ENCODE measurements at places on chromosomes 11 and 22.

- no peak for DNase-seq
Observed at GRCh38 chr11:125267548-125267947, 103.0 kb downstream of the PKNOX2 start.

- no peak for DNase-seq
Observed at GRCh38 chr11:44812971-44813370, 86.2 kb downstream of the TSPAN18 start.

DNA sequence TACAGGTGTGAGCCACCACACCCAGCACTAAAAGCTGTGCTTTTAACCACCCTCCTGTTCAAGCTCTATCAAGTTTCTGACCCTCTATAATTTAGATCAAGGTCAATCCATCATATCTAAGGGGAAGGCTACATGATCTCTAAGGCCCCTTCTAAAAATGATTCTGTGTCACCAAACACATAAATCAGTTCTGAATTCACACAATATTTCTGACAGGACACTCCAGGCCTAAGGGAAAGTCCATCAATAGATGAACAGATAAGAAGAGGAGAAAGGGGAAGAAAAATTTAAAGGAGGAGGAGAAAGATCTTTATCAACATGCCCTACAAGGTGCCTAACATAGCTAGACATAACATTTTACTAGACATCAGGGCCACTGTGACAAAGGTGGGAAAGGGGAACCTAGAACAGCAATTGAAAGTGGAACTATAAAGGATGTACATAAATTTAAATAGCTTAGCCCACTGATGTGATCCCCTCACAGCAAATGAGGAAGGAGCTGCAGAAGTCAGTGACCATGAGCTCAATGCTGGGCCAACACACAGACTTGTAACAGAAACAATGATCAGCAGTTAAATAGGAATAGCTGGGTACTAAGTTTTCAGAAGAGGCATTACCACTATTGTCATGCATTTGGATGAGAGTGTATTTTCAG lies 4.7 kb downstream of the PRCP start:
- DNase-seq = no peak

- DNase-seq = no peak
Observed at GRCh38 chr11:117229411-117229810, 2.5 kb downstream of the PCSK7 start.

GRCh38 chr11:130478204-130478701 lies 29.8 kb downstream of the ADAMTS15 start:
- peak; percentile 93 for DNase-seq

DNA sequence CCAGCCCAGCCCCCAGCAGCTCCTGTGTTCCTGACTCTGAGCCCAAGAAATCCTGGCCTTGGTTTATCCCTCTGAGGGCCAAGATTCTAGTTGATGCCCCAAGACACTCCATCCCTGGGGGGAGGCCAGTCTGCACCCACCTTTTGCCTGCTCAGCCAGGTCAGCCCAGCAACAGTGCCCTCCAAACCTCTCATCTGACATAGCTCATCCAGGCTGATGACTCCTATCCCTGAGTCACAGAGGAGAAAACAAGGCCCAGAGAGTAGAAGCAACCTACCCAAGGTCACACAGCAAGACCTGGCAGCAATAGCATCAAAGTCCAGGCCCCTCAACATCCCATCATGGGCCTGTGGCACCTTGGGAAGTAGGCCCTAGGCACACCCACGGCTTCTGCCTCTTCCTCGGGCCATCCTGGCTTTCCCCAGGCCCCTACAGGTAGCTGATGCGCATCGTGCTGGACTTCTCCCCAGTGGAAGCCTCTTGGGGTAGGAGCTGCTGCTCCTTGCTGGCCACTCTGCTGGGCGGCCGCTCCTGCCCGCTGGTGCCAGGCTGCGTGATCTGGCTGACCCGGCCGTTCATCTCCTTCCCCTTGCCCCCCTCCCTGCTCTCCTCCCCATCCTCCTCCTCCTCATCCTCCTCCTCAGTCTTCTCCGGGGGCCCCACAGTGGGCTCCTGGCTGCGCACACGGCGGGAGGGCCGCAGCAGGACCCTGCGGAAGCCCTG lies 6.0 kb downstream of the SSTR3 start:
- no peak for DNase-seq

GRCh38 chr22:29108137-29108536 lies 35.3 kb downstream of the KREMEN1 start:
- peak; percentile 67 for DNase-seq

GRCh38 chr11:62806611-62807121 lies 1.4 kb upstream of the NXF1 start:
- peak; percentile 23 for DNase-seq

DNA sequence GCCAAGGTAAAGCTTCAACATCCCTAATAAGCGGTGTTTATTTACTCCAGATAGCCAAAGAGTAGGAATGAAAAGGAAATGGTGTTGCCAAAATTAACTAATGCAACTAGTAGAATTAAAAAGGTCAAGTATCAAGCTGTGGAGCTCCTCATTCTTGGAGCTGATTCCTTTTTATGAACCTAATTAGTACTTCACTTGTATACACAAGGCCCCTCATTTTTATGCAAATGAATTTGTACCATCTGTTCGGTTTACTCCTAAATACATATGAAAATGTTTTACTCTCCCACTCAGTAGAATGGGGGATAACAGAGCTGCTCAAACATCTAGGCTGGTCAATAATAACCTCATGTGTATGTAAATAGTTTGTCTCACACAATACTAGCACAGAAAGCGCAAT lies 426.4 kb upstream of the LUZP2 start:
- no peak for DNase-seq

- DNase-seq = no peak
Observed at GRCh38 chr11:69476509-69476961, 4.9 kb upstream of the LINC01488 start.

DNA sequence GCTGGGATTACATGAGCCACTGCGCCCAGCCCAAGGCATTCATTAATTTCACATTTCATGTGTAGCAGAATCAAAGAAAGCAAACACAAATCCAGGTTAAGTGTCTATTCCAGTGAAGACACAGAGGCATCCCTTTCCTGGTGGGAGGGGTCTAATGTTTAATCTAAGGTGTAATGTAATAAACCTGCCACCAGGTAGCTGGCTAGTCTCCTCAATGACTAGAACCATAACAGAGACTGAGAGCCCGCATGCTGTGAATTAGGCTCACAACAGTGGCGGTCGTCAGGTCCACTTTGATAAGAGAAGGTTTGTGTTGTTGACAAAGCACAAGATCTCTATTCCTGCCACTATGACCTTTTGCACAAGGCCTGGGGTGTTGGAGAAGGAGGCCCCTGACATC lies 64.2 kb upstream of the ADA2 start:
- DNase-seq = no peak

DNA sequence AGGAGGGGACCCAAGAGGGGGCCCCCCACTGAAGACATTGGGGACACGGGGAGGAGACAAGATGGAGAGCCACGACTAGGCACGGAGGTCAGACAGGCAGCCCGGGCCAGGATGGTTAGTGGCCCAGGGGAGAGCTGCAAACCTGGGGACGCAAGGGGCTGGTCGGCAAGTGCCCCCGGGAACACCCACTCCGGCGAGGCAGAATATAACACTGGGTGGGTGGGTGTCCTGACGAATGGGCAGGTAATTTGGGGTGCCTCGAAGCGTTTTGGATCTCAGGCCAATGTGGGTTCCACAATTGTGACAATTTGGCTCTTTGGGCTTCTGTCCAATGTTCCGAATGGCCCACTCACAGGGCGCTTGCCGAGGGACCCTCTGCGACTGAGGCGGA lies 9.9 kb downstream of the IGF2 start:
- DNase-seq = no peak

DNA sequence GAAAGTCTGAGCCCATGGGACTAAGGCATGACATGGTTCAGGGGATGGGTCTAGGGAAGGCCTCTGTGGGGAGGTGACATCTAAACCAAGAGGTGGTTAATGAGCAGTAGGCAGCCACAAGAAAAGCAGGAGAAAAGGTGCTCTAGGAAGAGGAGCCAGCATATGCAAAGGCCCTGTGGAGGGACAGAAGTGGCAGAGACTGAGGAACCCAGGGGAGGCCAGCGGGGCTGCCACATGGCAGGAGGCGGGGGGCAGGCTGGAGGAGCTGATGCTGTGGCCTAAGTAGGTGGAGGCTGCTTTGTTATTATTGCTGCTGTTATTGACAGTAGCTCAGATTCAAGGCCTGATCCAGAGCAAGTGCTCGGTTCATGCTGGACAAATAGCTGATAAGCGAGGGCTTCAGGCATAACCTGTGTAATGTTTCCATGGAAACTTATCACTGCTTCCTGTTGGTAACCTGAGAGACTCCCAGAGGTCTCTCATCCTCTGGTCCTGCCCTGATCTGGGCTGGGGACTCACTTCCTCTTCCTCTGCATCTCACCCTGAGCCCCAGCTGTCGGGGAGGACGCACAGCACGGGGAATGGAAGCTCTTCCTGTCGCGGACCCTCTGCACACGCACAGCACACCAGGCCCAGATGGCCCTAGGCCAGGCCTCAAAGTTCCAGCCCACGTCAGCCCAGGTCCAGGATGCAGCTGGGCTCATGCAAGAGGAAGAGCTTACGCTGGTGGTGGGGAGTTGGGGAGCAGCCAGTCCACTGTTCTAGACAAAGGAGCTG lies 75.2 kb upstream of the TP53I11 start:
- no peak for DNase-seq

- DNase-seq = no peak
Observed at GRCh38 chr11:32573228-32573627, 10.4 kb upstream of the EIF3M start.

DNA sequence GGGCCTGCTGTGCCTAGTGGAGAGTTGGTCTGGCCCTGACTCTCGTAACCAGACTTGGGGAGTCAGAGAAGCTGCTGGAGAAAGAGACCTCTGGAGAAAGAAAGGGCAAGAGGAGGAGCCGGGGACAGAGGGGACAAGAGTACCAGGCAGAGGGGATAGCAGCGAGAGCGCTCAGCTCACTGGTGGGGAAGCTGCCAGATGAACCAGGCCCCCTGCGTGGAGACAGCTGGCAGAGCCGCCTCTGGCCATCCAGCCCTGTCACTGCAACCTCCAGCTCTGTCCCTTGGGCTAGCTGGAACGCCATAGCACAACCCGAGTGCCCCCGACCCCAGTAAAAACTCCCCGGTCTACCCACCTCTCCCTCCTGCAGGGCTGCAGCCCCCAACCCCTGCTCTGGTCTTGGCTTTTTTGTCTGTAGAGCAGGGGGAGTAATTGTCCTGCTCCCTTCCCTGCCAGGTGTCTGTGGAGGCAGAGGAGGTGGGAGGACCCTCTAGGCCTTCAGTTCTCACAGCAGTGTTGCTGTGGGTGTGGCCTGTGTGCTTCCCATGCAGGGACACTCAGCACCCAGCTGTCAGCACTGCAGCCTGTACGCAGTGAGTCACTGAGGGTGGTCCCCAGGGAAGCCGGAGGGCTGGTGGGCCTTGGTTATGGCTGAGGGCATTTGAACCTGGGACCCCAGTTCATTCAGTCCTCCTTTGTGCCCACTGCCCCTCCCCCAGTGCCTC lies 4.8 kb upstream of the SUN2 start:
- no peak for DNase-seq

DNA sequence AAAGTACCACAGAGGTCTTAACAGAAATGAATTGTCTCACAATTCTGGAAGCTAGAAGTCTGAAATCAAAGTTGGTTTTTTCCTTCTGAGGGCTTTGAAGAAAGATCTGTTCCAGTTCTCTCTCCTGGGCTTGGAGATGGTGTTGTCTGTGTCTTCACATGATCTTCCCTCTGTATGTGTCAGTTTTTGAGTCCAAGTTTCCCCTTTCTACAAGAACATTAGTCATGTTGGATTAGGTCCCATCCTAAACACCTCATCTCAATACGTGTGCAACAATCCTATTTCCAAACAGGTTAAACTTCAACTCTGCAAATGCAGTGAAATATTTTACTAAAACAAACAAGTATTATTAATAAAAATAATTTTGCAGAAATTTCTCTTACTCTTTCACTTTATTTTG lies 3.1 kb upstream of the PTS start:
- DNase-seq = no peak

GRCh38 chr22:38267086-38267485 lies 5.7 kb downstream of the TMEM184B start:
- DNase-seq = no peak

DNA sequence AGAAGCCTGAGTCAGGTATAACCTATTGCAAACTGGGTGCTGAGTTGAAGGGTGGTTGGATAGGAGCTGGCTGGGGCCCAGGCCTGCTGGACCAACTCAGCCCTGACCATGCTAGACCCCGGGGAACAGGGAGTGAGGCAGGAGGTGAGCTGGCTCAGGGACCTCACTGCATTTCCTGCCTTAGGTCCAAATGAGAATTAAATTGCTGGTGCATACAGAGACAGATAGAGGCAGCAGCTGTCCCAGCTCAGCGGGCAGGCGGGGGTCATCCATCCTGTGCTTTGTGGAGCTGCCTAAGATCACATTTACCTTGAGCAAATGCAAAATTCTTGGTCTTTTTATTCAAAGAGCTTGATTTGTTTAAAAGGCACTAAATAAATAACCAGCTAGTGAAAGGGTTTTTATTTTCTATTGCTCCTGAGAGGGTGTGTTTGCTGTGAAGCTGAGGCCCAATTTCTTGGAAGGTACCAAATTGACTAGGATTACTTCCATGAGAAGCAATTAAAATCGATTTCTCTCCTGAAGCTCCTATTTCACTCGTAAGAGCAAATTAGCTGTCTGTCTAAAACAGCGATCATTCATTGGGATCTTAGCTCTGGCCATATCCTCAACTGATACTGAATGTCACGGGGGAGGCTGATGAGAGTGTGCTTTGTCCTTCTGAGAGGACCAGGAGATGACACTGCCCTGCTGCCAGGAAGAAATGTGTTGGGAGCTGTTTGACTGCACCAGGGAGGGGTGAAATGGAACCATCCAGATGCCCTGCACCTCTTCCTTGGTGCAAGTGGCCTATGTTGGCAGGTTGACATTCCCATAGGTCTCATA lies 24.9 kb downstream of the USH1C start:
- no peak for DNase-seq

- DNase-seq = no peak
Observed at GRCh38 chr11:118319337-118319707, 14.8 kb downstream of the CD3E start.

GRCh38 chr11:63839508-63840355 lies 822 bp downstream of the MARK2 start:
- peak; percentile 9 for DNase-seq

- DNase-seq = peak; percentile 38
Observed at GRCh38 chr11:102451681-102452460, 694 bp downstream of the TMEM123 start.

Data from AG10803 (cell line).